ENCODE measurements at places on chromosomes 4 and X.

DNA sequence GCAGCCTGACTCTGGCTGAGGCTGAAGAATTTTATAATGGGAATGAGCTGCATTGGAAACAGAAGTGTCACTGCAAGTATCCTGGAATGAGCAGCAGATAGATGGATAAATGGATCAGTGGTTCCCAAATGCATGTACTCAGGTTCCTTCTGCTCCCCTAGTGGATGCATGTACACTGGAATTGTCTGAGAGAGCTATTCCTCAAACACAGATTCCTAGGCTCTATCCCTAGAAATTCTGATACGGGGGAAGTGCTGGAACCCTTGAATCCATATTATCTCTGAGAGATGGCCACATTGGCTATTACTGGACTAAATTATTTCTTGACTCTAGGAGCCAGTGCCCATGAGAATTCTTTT lies 64.8 kb downstream of the TMEM131L start:
- no peak for DNase-seq

DNA sequence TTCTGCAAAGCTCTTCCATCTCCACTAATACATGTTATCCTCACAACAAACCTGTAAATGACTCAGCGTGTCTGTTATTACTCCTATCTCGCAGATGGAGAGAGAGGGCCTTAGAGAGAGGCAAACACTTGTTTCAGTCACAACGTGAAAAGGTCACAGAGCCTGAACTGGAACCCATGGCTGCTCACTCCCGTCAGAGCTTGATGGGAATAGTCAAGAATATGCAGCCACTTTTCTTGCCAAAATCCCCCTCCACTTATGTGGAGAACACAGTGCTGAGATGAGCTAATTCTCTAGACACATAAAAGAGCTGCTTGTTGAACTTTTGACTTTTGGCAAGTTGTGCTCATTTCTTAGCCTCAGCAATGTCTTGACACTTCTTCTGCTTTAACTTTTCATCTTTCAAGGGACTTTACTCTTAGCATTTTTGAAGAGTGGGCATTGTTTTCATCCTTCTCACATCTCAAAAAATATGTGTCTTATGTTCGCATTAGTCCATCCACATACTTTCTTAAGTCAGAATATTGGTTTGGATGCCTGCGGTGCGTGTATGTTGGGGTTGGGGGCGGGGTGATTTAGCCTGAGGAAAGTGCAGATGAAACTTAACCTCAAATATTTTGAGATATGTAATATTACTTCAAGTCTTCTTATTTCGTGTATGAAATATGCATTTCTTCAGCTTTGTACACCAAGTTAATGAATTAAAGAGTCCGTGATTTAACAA lies 69.2 kb downstream of the SYNPO2 start:
- DNase-seq: no peak

GRCh38 chrX:105876658-105877057 lies 54.3 kb downstream of the NRK start:
- no peak for DNase-seq

GRCh38 chrX:115333446-115333845 lies 43.9 kb downstream of the LUZP4 start:
- no peak for DNase-seq

- DNase-seq: no peak
These were observed 62.7 kb upstream of the SCML1 start for GRCh38 chrX:17674601-17675000.

- no peak for DNase-seq
These were observed 36.4 kb upstream of the PPA2 start for GRCh38 chr4:105510245-105510644.

- no peak for DNase-seq
These were observed 9.1 kb downstream of the SMAD1 start for GRCh38 chr4:145490796-145491195.

DNA sequence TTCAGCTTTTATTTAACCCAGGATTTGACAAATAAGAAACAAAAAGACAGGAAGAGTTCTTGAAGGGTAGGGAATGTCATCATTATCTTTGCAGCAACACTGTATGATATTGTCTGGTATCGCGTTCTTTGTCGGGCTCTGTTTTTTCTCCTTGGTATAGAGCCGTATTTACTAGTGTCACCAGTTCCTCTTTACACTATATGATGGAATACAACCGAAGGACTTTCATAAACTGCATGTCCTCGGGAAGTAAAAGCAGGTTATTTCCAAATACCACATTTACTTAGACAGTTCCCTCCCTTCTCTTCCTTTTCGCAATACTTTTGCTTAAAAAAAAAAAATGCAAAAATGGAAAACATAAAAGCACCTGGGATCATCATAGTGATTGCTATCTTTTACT lies 96.6 kb upstream of the IL13RA1 start:
- DNase-seq: no peak

DNA sequence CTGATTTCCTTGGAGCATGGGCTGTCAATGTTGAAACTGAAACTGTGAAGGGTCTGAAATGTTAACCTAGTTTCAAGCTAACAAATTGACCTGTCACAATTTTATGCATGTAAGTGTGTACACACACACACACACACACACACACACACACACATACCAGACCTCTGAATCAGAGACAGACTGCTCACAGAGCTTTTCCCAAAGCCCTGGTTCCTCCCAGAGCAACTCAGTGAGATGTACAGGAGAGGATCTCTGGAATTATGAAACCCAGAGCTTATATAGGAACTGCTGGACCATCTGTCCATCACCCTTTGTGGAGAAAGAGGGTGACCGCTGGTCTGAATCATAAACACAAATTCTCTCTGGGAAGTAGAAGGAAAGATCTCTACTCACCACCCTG lies 228.1 kb upstream of the PRPS2 start:
- no peak for DNase-seq

- no peak for DNase-seq
These were observed 48.1 kb downstream of the ABCB7 start for GRCh38 chrX:75107863-75108509.

DNA sequence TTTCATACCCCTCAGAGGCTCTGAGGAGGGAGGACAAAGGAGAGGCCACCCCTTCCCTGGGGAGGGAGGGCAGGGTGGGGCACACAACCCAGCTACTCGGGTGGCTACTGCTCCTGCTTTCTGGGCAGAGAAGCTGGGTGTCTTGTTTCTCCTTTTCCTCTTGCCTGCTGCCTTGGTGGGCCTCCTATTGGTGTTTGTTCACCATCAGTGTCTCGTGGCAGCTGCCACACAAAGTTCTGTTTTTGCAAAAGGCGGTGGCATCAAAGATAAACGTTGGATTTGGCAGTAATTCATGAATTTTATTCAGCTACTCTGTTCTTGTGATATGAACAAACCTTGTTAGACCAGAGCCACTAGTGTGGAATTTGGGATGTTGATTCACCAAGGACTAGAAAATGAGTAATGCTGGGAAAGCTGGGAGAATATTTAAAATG lies 153.0 kb upstream of the SCML1 start:
- no peak for DNase-seq

GRCh38 chr4:36322921-36323354 lies 41.5 kb downstream of the DTHD1 start:
- DNase-seq: no peak

DNA sequence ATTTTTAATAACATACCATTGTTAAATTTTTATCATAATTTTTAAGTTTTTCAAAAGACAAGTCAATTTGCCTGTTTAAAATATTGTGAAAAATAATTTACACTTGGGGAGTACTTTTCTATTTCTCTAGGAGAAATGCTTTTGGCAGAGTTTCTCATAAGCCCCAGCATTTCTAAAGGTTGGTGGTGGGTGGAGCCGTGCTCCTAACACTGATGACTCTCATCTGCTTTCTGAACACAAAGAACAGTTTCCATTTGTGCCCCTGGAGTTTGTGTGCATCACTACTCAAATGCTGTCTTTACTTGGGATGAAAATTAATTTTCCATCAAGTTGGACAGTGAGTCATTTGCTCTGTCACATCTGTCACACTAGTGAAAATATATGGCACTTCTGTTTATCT lies 57.6 kb downstream of the TNIP2 start:
- DNase-seq: no peak

- DNase-seq: no peak
These were observed 166.4 kb upstream of the NPY2R start for GRCh38 chr4:155042014-155042413.

- DNase-seq: no peak
These were observed 68.3 kb upstream of the PGM2 start for GRCh38 chr4:37758226-37758625.

DNA sequence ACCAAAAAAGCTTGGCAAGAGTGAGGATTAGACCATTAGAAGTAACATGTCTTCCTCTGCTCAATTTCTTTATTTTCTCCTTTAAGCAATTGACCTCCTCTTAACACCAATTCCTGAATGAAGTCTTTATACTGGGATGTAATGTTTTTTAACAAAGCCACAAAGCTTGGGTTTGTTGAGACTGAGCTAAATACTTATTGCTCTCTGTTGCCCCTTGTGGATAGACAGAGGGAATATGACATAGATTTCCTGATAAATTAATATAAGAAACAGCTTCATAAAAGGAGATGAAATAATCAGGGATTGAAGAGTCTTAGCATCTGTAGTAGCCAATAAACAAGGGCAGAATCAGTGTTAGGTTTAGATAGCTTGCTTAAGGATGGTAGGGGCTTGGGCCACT lies 57.6 kb downstream of the CCDC160 start:
- no peak for DNase-seq

DNA sequence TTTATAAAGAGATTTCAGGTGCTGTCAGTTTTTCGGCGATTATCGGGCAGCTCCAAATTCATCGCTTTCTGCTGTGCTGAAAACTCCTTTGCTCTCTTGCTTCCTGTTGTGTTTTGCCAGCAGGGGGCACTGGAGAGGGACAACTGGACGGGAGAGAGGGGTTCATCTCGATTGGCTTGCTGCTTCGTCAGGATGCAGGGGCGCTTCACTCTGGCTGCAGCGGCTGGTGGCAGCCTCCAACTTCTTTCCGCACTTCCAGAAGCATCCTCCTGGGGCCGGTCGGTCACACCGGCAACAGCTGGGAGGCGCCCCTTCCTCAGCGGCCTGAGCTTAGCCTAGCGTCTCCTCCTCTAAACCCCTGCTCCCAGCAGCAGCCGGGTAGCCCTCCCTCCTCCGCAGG lies 29.5 kb downstream of the MSL3 start:
- peak; percentile 65 for DNase-seq

- DNase-seq: no peak
These were observed 66.4 kb upstream of the HHIP start for GRCh38 chr4:144579411-144580030.

- DNase-seq: peak; percentile 34
These were observed 708 bp downstream of the ARAP2 start for GRCh38 chr4:36243355-36244256.

DNA sequence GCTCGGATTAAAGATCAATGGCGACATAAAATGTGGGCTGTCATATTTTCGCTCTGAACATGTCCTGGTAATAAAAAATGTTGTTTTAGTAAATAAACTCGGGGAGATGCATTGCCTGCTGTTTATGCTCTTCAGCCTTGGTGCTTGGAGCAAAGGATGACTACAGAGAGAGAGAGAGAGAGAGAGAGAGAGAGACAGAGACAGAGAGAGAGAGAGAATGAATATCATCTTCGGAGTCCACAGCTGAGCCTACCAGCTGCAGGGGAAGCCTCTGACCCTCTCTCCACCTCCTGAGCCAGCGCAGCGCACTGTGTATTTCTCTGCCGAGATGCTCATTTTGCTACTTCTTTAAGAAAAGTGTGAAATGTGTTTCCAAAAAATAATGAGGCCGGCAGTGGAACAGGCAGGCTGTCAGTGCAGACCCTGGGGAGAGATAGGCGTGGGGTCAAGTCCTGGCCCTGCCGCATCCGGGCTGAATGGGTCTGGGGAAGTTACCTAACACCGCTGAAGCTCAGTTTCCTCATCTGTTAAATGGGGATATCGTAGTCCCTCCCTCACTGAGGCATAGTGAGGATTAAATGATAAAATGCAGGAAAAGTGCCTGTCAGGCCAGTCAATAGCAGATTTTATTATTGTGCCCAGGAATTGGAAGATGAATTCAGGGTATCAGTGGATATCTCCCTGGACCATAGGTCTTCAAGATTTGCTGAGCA lies 58.5 kb upstream of the LGI2 start:
- no peak for DNase-seq

- DNase-seq: no peak
These were observed 60.1 kb upstream of the NAP1L5 start for GRCh38 chr4:88757776-88758175.

- DNase-seq: no peak
These were observed 148.0 kb downstream of the STIM2 start for GRCh38 chr4:27008679-27009078.

DNA sequence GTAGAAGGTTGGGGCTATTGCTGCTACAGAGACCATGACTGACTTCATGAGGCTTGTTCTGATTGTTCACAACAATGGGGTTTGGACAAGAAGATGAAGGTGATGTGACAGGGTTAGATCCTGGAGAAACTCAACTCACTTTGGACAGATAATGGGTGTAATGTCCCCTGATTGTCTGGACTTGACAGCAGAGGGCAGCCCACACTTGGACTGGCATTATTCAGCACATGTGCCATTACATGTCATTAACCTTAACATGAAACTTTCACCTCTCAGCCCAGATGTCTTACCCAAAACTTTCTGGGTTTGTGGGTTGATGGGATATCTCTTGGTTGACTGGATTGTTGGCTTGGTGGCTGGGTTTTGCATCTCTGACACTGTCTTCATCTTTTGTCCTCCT lies 101.5 kb downstream of the MXRA5 start:
- no peak for DNase-seq

All from activated T-cell treated with anti-CD3 and anti-CD28 coated beads for 1 hour (primary cell).